SW 1271 (cell line): ENCODE measurements at places on chromosomes 16 and 17.
A peak's percentile ranks its signal among the peaks of the same experiment; 100 is the strongest.

- no peak for DNase-seq
Observed at GRCh38 chr17:50206604-50207293, 5.3 kb upstream of the COL1A1 start.

DNA sequence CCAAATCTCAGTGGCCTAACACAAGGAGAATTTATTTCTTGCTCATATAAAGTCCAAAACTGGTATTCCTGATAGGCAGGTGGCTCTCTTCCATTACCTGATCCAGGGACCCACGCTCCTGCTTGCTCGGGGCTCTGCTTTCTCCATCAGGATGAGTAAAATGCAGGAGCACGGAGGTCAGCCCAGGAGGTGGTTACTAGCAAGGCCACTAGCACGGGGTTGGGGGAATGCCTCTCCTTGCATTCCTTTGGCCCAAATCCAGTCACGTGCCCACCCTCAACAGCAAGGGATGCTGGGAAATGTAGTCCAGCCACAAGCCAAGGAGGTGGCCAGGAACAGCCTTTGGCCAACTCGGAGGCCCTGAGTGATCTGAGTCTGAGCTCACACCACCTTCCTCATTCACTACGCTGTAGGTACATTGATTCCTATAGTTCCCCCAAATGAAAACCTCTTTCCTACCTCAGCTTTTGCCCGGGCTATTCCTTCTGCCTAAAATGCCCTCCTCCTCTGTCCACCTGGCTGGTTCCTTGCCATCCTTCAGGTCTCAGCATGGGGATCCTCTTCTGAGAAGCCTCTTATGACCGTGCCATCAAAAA is 38.3 kb upstream of the HAPSTR1 start:
- peak; percentile 50 for DNase-seq

- no peak for DNase-seq
Observed at GRCh38 chr17:57604771-57605674, 140.1 kb downstream of the CCDC182 start.

DNA sequence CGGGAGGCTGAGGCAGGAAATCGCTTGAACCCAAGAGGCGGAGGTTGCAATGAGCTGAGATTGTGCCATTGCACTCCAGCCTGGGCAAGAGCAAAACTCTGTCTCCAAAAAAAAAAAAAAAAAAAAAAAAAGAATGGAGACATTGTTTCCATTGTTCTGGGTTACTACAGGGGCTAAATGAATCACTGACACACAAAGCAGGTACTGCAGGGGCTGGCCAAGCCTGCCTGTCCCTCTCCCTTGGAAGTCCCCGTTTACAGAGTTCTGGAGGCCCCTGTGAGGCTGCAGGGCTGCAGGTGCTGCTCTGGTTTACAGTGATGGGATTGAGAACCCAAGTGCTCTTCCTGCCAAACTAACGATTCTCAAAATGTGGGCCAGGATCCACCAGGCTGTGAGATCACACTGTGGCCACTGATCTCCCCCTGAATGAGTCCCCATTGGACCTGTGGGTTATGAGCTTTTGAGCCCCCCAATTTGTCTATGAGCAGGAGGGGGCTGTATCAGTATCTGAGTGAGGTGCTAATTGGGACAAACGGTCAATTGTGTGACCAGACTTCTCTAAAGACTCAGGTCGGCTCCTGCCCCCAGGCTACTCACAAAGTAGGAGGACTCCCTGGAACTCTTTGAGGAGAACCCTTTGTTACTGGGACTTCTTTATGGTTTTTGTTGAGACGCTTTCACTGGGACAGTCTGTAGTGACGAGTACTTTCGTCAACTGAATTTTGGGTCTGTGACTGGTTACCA is 39.0 kb downstream of the DNAH17 start:
- no peak for DNase-seq

DNA sequence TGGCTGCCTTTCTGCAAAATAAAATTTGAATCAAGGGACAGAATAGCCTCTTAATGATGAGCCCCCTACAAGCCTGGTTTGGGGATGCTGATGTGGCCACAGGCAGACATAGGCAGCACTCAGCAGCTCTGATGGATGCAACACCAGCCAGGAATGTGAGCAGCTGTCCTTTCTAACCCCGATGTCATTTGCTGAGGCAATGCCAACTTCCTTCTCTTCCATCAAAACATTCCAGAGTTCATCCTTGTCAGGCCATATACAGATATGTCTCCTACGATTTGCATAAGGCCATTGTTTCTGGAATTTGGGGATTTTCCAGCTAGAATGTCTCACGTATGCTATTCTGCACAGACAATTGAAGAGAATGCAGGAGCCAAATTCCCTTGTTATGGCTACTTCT is 52.1 kb upstream of the MYOCD start:
- no peak for DNase-seq

DNA sequence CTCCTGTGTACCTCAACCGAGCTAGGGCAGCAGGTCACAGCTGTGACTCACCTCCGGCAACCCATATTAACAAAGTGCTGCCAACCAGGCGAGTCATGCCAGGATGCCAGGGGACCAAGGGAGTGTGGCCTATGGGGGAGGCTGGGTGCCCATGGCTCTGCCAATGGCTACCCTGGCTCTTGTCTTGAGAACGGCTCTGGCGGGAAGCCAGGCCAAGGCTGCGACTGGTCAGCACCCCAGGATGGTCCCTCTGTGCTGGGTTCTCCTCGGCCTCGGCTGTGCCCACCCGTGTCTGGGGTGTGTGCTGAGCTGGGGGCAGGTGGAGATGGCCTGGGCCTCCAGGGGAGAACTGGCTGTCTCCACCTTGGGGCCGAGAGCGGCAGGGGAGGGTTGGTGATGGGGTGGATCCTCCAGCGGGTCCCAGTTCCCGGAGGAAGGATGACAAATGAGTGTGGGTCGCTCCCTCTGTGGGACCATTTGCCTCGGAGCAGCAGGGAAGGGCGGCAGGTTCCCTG is 75.8 kb downstream of the MRC2 start:
- DNase-seq: peak; percentile 69

GRCh38 chr17:37640015-37640414 is 3.2 kb downstream of the DDX52 start:
- no peak for DNase-seq

DNA sequence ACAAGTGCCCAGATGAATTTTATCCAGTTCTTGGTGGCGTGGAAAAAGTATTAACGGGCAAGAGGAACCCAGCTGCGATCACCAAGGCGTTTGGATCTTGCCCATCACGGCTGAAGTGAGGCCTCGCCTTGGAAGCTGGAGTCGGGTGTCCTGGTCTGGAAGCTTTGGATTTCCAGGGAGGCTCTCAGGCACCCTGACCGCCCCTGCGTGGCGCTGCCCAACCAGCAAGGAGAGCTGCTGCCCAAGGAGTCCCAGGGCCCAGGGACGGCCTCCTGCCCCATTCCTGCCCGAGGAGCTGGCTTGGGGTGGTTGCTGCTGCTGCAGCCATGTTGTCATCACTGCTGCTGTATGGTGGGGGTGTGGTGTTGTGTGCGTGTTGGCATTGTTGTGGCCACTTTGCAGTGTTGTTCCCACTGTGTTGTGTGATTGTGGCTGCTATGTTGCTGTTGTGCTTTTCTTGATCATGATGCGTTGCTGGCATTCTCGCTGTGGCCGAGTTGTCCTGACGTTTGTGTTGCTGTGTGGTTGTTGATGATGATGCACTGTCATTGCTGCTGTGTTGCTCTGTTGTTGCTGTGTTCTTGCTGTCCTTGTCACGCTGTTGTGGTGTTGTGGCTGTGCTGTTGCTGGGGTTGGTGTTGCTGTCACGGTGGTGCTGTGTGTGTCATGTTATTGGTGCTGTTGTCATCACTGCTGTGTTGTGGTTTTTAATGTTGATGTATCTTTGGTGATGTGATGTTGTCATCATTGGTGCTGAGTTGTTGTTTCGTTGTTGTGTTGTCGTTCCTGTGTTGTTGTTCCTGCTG is 318.8 kb downstream of the C16orf95 start:
- no peak for DNase-seq

GRCh38 chr16:72715267-72715666 is 332.7 kb downstream of the ZFHX3 start:
- DNase-seq: no peak

DNA sequence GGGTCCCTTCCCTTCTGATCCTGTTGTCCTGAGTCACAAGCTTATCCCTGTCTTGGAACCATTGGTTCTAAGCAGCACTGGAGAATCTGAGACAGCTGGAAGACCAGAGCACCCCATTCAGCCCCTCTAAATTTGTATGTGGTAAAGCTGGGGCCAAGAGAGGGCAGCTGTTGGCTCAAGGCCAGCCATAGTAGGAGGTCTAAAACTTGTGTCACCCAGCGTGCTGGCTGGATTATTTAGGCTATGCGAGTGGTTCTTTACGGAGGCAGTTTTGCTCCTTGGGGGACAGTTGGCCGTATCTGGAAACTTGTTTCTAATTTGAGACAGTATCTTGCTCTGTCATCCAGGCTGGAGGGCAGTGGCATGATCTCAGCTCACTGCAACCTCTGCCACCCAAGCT is 69.6 kb upstream of the GSE1 start:
- DNase-seq: no peak

DNA sequence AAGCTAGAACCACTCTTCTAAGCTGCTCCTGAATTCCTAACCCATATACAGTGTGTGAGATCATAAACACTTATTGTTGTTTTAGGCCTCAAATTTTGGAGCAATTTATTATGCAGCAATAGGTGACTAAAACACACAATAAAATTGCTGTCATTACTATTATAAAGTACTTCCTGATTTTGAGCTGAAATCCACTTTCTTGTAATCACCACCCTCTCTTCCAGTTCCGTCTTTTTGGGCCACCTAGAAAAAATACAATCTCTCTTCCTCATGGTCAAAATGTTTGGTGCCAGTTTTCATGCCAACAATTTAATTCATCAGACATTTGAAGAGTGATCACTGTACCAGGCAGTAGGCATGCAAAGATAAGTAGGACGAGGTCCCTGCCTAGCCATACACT is 43.3 kb upstream of the NF1 start:
- no peak for DNase-seq

- DNase-seq: no peak
Observed at GRCh38 chr17:32629563-32630190, 142.9 kb downstream of the CDK5R1 start.
